ENCODE measurements at places on chromosomes 6 and 20. TPM values are rescaled to one million over a fixed set of nuclear protein-coding genes. Genes with fewer than 3 reads are reported as not detected.

Gene TGM2
- polyA plus RNA-seq, result 0.11 TPM

Gene RAET1L
- not detected for polyA plus RNA-seq

Gene TMEM217
- polyA plus RNA-seq, result 0.42 TPM

DNA sequence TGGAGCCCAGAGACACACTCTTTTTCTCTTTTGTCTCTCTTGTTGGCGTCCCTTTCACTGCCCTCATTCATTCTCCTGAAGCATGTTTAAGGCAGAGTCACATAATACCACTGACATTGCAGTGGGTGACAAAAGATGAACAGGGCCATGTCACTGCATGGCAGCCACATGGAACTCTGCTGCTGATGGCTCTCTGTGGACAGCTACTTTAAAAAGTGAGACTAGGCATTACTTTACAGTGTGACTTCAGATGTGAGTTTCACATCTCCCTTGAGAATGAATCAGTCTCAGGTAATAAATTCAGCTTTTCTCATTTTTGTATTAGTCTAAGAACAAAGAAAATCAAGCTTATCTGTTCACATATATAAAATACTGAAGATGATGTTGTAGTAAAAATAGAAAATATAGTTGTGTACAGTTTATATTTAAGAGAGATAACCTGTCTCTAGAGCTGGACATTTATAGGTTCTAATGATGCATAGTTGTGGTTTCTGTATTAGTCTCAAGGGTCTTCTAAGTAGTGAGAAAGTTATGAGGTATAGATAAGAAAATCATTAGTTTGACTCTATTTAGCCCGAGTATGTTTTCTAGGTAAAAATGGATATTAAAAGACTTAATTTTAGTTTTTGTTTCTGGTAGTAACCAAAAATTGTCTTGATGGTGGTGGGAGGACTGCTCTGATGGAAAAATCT is 6.1 kb downstream of the MRS2 start:
- no peaks in the 10 kb centered on the region for H3K27me3 ChIP-seq
- no peak for DNase-seq

GRCh38 chr20:1473246-1474220 is 6.9 kb upstream of the NSFL1C start:
- no peaks in the 10 kb centered on the region for H3K36me3 ChIP-seq

GRCh38 chr6:122753000-122753687 is 26.4 kb upstream of the FABP7 start:
- peaks cover 9% of the 10 kb centered on the region for H3K4me1 ChIP-seq
- H3K27ac ChIP-seq, result no peak overlapping the region
- DNase-seq, result no peak
- H3K27me3 ChIP-seq, result no peaks in the 10 kb centered on the region
- no peaks in the 10 kb centered on the region for H3K36me3 ChIP-seq
- no peak overlapping the region for H3K4me3 ChIP-seq

- no peak overlapping the region for H3K27ac ChIP-seq
- no peaks in the 10 kb centered on the region for H3K4me1 ChIP-seq
- no peaks in the 10 kb centered on the region for H3K27me3 ChIP-seq
Measured at GRCh38 chr6:117167520-117168271, 97.7 kb upstream of the VGLL2 start.

Gene PCMT1
- polyA plus RNA-seq, result 196 TPM

Gene PPIL6
- polyA plus RNA-seq, result 0.33 TPM

- H3K4me3 ChIP-seq, result no peak overlapping the region
- no peaks in the 10 kb centered on the region for H3K36me3 ChIP-seq
- no peak overlapping the region for H3K27ac ChIP-seq
Measured at GRCh38 chr6:122839472-122839871, 50.4 kb downstream of the SMPDL3A start.

Gene OR2B6
- polyA plus RNA-seq, result not detected

- no peak overlapping the region for H3K4me3 ChIP-seq
- H3K36me3 ChIP-seq, result no peaks in the 10 kb centered on the region
- no peak overlapping the region for H3K27ac ChIP-seq
- H3K27me3 ChIP-seq, result no peaks in the 10 kb centered on the region
Measured at GRCh38 chr20:11110535-11110934, 436.7 kb upstream of the JAG1 start.

GRCh38 chr6:79668381-79668780 is 37.3 kb downstream of the SH3BGRL2 start:
- peaks cover 37% of the 10 kb centered on the region for H3K4me1 ChIP-seq
- H3K4me3 ChIP-seq, result no peak overlapping the region
- H3K36me3 ChIP-seq, result no peaks in the 10 kb centered on the region
- no peaks in the 10 kb centered on the region for H3K27me3 ChIP-seq
- no peak overlapping the region for H3K27ac ChIP-seq

GRCh38 chr6:160088784-160089533 is 32.7 kb upstream of the SLC22A1 start:
- H3K27me3 ChIP-seq, result no peaks in the 10 kb centered on the region
- H3K4me1 ChIP-seq, result no peaks in the 10 kb centered on the region
- no peak for DNase-seq
- no peak overlapping the region for H3K4me3 ChIP-seq
- H3K27ac ChIP-seq, result no peak overlapping the region
- H3K36me3 ChIP-seq, result peaks cover 73% of the 10 kb centered on the region

- H3K4me3 ChIP-seq, result no peak overlapping the region
- H3K27me3 ChIP-seq, result no peaks in the 10 kb centered on the region
- no peak overlapping the region for H3K27ac ChIP-seq
- H3K4me1 ChIP-seq, result no peaks in the 10 kb centered on the region
- DNase-seq, result no peak
Measured at GRCh38 chr6:133704371-133704770, 184.5 kb upstream of the TCF21 start.

- no peaks in the 10 kb centered on the region for H3K36me3 ChIP-seq
- no peaks in the 10 kb centered on the region for H3K4me1 ChIP-seq
- no peak overlapping the region for H3K27ac ChIP-seq
- no peak overlapping the region for H3K4me3 ChIP-seq
- no peak for DNase-seq
- H3K27me3 ChIP-seq, result no peaks in the 10 kb centered on the region
Measured at GRCh38 chr6:63440057-63440456, 120.3 kb upstream of the LGSN start.

Gene PSORS1C2
- not detected for polyA plus RNA-seq

Gene TMEM30A
- polyA plus RNA-seq, result 44.7 TPM
